Stimulated activated CD8-positive, alpha-beta memory T cell treated with anti-CD3 and anti-CD28 coated beads, Interleukin-7, amount 100 ng/mL, for 1 hour (primary cell): ENCODE measurements at places on chromosomes 16 and 17.

DNA sequence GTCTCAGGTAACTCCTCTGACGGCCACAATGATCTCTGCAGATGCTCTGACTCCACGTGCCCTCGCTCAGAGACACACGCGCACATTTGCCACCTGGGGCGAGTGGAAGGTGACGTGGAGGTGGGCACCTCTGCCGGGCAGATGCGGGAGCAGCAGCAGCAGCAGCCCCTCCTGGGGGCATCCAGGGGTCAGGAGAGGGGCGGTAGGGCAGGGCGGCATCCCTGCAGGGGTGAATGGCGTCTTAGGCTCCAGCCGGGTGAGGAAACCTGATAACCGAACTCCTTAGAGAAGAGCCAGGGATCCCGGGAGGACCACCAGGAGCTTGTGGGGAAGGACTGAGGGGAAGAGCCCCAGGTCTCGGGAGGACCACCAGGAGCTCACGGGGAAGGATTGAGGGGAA, 34.6 kb upstream of the CDH15 start:
- DNase-seq = no peak

DNA sequence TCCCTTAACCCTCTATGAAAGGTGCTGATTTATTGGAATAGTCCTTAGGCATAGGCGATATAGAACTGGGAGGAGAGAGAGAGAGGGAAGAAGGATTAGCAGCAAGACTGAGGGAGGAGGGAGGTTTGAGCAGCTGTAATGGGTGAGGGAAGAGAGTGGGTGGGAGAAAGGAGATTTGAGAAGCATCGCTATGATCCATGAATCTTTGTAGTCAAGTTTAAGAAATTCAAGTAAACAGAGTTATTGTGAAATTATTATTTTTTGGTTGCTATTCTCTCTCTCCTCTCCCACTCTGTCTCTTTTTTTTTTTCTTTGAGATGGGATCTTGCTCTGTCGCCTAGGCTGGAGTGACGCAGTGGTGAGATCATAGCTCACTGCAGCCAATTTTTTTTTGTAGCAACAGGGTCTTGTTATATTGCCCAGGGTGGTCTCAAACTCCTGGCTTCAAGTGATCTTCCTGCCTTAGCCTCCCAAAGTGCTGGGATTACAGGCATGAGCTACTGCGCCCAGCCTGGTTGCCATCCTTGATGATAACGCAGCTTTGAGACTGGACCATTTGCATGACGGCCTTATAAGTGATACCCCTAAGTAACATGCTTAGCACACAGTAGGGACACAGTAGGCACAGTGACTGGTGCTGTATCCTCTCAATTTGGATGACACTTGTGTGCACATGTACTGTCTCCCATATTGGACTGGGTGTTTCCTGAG, 21.0 kb upstream of the TNS4 start:
- no peak for DNase-seq

DNA sequence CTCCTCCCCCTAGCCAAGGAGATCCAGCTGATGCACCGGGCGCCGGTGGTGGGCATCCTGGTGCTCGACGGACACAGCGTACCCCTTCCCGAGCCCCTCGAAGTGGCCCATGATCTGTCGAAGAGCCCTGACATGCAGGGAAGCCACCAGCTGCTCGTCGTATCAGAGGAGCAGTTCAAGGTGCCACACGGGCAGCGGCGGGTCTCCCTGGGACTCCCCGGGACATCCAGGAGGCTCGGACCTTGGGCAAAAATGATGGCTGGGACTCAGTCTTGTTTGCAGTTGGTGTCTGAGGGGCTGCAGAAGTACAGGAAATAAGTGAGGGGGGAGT, 15.8 kb upstream of the MYO15B start:
- no peak for DNase-seq

DNA sequence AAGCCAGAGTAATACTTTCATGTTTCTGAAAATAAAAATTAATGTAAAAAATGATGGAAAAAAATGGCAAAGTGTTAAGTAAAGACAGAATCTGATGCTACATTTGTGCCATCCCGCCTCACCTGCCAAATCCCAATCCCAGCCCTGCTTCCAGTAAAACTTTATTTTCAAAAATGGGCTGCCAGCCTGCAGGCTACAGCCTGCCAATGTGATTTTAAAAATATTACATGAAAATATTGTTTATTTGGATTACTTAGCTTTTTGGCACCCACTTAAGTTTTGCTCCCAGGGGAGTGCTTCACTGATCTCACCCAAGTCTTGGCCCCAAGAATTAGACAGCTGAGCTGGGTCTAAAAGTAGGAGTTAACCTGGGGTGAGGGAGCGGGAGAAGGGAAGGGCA, 112.8 kb downstream of the C16orf78 start:
- no peak for DNase-seq

DNA sequence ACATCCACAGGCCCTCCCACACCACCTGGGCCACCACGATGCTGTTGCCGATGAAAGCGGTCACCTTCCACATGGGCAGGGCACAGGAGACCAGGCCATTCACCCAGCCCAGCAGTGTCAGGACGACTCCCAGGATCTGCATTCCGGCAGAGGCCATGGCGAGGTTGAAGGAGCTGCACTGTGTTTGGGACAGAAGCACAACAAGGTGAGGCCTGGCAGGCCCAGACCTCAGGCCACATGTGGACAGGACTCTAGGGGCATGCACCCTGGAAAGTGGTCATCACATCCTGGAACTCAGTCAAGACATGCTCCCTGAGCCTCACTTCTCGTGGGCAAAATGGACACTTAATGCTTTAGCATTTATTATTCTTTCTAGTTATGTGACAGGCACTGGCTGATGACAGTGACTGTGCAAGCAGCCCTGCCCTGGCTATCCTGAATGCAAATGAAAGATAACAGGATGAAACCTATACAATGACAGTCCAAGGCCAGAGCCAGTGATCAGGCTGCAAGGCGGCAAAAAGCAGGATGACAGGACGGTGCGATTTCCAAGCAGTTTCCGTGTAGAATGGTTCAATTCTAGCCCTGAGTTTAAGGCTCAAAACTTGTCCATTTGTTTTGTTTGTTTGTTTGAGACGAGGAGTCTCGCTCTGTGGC, 2.0 kb downstream of the CLDN6 start:
- DNase-seq = no peak

DNA sequence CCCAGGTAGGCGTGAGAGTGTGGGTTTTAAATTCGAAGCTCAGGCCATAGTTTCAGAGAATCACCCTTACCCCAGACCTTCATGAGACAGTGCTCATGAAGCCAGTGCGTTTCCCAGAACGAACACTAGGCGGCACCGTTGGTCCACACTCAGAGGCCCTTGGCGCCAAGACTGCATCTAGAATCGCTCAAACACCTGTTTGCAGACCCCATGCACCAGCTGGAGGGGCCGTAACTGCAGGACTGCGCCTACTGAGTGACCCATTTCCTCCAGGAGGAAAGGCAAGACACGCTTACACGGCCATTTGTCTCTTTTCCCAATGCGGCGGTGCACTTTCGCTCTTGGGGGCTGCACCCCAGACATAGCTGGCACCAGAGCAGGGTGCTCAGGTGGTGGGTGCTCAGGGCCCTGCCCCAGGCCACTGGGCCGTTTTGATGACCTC, 34.0 kb downstream of the ADGRG5 start:
- peak; percentile 70 for DNase-seq
